ENCODE measurements at places on chromosomes 7 and 10.
A peak's percentile ranks its signal among the peaks of the same experiment; 100 is the strongest.

GRCh38 chr7:128916643-128916915, 6.1 kb upstream of the KCP start:
- no peak for DNase-seq

- DNase-seq, result no peak
Observed at GRCh38 chr7:104252409-104253134, 44.8 kb upstream of the ORC5 start.

GRCh38 chr7:46390042-46390441, 469.0 kb upstream of the IGFBP3 start:
- DNase-seq, result no peak

- DNase-seq, result no peak
Observed at GRCh38 chr10:104433669-104434068, 80.0 kb downstream of the CFAP58 start.

DNA sequence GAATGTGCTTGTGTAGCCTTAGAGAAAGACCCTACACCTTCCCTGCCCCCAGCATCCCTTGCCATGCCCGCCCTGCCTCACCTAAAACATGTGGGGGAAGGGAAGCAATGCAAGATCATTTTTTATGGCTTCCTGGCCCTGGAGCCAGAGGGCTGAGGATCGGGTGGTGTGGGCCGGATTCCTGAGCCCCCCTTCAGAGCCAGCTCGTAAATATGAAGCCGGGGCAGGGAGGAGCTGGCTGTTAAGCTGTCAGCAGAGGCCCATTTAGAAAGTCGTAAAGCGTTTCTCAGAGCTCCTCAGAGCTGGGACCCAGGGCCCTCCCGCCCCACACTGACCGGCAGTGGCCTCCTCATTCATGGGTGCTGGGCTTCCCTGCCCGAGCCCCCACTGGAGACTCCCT, 23.9 kb downstream of the UNC5B start:
- DNase-seq, result no peak

DNA sequence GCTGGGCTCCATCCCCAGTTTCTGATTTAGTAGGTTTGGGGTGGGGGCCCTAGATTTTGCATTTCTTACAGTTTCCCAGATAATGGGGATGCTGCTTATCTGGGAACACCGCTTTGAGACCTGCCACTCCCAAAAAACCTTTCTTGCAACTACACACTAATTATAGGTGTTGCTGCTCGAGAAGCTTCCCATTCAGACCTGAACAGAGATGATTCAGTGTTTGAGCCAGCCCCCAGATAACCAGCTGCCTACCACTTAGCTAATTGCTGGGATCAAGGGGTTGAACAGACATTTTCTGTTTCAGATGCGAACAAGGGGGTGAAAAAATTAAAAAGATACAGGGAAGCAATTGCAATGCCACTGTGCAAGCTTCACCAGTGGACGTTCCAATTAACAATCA, 448.5 kb downstream of the KCNMA1 start:
- DNase-seq, result no peak

GRCh38 chr10:124344931-124345330, 73.8 kb downstream of the OAT start:
- no peak for DNase-seq

GRCh38 chr10:70737250-70737649, 47.9 kb downstream of the TBATA start:
- no peak for DNase-seq

DNA sequence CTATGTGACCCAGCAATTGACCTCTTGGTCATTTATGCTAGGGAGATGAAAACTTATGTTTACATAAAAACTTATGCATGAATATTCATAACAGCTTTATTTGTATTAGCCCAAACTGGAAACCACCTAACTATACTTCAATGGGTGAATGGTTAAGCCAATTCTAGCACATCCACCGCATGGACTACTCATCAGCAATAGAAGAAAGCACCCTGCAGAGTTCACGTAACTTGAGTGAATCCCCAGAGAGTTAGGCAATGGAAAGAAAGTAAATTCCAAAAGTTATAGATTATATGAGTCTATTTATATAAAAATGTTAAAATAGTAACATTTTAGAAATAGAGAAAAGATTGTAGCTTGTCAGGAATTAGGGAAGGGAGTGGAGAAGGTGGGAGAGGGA, 60.2 kb upstream of the NRG3 start:
- no peak for DNase-seq

- DNase-seq, result no peak
Observed at GRCh38 chr7:30237271-30237695, 47.1 kb upstream of the ZNRF2 start.

- no peak for DNase-seq
Observed at GRCh38 chr10:24446739-24447138, 237.8 kb downstream of the KIAA1217 start.

GRCh38 chr10:13613519-13613918, 26.8 kb downstream of the PRPF18 start:
- no peak for DNase-seq

GRCh38 chr7:95675016-95675415, 78.7 kb upstream of the PDK4 start:
- no peak for DNase-seq

DNA sequence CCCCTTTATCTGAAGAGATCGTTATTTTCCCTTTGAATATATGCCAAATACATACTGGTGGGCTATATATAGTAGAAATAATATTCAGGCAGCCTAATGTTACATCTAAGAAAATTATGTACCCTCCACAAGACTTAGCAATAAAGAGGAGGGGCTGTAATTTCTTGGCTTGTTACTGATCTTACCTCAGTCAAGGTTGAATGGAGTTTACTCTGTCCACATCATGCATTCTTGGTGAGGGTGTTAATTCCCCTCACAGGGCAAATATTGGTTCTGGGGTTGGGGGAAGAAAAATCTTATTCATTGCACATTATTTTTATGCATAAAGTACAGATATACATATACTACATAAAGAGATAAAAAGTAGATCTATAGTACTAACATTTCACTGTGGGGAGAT, 145.8 kb upstream of the ANK3 start:
- DNase-seq, result no peak

DNA sequence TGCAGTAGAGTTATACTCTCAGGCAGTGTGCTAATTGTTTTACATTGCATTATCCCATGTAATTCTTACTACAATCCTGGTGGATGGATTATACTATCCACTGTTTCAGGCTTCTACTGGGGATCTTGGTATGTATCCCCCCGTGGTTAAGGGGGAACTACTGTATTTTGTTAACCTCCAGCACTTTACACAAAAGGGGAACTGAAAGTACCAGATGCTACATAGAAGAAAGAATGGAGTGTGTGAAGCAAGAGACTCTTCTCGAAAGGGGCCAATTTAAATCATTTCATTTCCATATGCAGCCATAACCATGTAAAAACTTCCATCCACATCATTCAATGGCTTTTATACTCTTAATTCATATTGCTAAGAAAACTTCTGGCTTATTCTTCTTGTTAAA, 69.4 kb downstream of the C1GALT1 start:
- DNase-seq, result no peak

DNA sequence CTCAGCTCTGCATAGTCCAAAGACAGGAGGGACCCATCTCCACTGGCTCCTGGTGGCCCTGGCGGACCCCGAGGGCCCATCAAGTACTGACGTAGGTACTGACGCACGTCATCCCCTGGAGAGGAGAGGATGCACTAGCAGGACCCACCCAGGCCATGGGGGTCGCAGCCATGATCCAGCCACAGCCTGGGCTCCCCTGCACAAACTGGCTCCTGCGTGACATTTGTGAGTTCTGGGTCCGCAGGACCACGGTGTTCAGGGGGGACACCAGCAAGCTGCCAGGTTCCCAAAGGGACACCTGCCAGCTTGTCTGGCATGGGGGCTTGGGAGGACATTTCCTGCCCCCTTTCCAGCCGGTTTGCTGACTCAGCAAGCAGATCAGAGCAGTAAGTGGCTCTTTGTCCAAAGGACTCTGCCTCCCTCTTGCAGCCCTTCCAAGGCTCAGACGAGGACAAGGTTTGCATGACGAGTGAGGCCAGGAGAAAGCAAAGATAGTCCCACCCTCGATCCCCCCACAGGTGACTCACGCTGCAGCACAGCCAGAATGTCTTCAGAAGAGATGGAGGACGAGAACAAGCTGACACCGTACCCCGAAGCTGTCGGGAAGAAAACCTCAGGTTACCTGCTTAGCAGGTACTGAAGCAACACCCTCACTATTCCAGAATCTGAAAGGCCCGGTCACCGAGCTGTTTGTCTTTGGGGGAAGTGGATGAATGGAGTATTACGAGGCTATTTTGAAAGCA, 49.0 kb downstream of the COL17A1 start:
- DNase-seq, result no peak

DNA sequence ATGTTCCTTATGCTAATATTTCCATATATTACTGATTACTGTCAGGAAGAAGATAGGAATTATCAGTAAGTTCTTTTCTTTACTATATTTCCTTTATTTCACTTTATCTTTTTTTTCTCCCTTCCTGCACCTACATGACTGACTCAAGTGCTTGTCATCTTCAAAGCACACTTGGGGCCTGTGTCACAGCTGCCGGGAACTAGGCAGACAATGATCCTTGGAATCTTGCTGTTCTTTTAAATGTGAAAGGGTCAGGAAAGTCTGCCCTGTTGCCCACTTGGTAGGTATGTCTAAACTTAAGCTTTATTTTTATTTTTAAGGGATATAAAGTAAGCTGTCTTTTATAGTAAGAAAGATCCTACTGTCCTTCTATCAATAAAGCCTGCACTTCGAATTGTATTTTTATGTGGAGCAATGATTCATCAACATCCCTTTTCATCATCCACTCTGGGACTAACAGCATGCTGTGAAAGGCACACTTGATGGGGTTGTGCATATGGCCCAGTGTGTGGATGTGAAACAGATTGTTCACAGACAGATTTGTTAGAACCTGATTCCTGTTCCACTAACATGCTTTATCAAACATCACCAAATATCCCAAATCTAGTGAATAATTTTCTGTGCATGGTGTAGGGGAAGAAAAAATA, 556.9 kb downstream of the DNAJB9 start:
- peak; percentile 2 for DNase-seq

GRCh38 chr7:99125505-99125865, 18.4 kb downstream of the SMURF1 start:
- DNase-seq, result no peak

DNA sequence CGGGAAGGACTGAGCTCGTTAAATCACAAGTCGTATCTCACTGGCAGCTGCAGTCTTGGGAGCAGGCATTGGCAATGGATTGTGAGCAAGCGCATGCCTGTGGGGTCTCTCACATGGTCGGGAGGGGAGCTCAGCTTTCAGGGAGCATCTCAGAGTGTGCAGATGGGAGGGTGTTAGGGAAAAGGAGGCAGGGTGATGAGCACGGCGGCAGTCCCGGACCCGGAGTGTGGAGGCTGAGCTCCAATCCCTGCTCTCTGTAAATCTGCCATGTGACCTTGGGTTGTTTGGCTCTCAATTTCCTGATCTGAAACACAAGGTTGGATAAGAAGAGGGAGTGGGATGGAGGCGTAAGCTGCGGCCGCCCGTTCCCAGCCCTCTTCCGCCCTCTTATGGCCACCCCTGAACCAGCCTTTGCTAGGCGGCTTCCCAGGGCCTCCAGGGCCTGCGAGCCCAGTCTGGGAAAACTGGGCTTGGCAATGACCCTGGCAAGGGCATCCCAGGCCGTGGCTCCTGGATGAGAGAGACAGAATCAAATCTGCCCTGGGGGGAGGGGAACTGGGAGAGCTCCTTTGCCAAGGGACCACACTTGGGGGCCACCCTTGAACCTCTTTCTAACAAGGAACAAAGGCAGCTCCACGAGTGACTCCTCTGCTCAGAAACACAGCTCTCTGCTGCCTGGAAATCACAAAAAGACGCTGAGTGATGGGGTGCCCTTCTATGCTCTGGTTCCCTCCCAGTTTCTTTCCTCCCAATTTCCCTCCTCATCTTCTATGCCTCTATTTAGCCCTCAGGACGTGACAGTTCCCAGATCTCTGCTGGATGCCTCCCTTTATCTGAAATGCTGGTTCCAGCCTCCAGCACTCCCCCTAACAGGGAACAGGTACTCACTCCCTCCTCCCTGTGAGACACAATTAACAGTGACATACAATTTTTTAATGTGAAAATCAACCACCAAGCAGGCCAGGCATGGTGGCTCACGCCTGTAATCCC, 41.7 kb upstream of the LOXL4 start:
- peak; percentile 57 for DNase-seq

- no peak for DNase-seq
Observed at GRCh38 chr7:150923196-150923595, 54.9 kb downstream of the KCNH2 start.

- peak; percentile 22 for DNase-seq
Observed at GRCh38 chr7:54541669-54542625, at the start of gene VSTM2A. Gene VSTM2A (plus strand): TSS chr7:54542375. CDS start chr7:54542731, 356 bp downstream.
